ENCODE measurements at places on chromosomes 2 and 18. TPM values are rescaled to one million over a fixed set of nuclear protein-coding genes. Genes with fewer than 3 reads are reported as not detected.

FOSL2 gene
- total RNA-seq = 31.4 TPM

CYRIA gene
- 1.7 TPM for total RNA-seq

DYNAP gene
- total RNA-seq = not detected

ALPG gene
- total RNA-seq = not detected

RHOB gene
- total RNA-seq = 112 TPM

IFIH1 gene
- 1.4 TPM for total RNA-seq

ITGA6 gene
- total RNA-seq = 43.9 TPM

ALLC gene
- not detected for total RNA-seq

DSG1 gene
- not detected for total RNA-seq

GATA6 gene
- 2.5 TPM for total RNA-seq

TTR gene
- not detected for total RNA-seq

NEB gene
- under 0.01 TPM for total RNA-seq

EMX1 gene
- total RNA-seq = not detected

SKA1 gene
- total RNA-seq = 13.9 TPM

NCKAP5 gene
- total RNA-seq = 3.9 TPM

CYB5A gene
- total RNA-seq = 13.4 TPM

CHRNA1 gene
- total RNA-seq = 0.90 TPM

NEU4 gene
- not detected for total RNA-seq

GKN2 gene
- not detected for total RNA-seq

C2orf81 gene
- under 0.01 TPM for total RNA-seq

DPY30 gene
- total RNA-seq = 120 TPM

ICA1L gene
- 1.8 TPM for total RNA-seq

CD302 gene
- 6.1 TPM for total RNA-seq

HNMT gene
- total RNA-seq = 14.2 TPM

TTN gene
- 0.18 TPM for total RNA-seq

NETO1 gene
- total RNA-seq = 0.36 TPM

ABCG8 gene
- total RNA-seq = not detected

ARHGEF33 gene
- total RNA-seq = 0.18 TPM

MPP4 gene
- total RNA-seq = 11.1 TPM

COL4A4 gene
- 0.28 TPM for total RNA-seq

FAM136A gene
- 35.0 TPM for total RNA-seq

TMEM150A gene
- 4.8 TPM for total RNA-seq

DAPL1 gene
- total RNA-seq = not detected

HOXD9 gene
- not detected for total RNA-seq

PIEZO2 gene
- 3.3 TPM for total RNA-seq

LIMS2 gene
- total RNA-seq = 1.1 TPM

HADHA gene
- total RNA-seq = 111 TPM

RESP18 gene
- not detected for total RNA-seq

MTLN gene
- 6.9 TPM for total RNA-seq

RPL31 gene
- total RNA-seq = 938 TPM

ANKRD62 gene
- not detected for total RNA-seq

SKOR2 gene
- total RNA-seq = not detected

GLB1L gene
- 3.6 TPM for total RNA-seq

ASB18 gene
- not detected for total RNA-seq

TEKT4 gene
- not detected for total RNA-seq

SP140L gene
- total RNA-seq = 9.2 TPM

SMAD2 gene
- total RNA-seq = 124 TPM

TXNDC2 gene
- total RNA-seq = 0.18 TPM

IL36G gene
- not detected for total RNA-seq

GPBAR1 gene
- not detected for total RNA-seq

KATNAL2 gene
- total RNA-seq = 1.4 TPM

CFAP221 gene
- not detected for total RNA-seq

MYO5B gene
- 0.56 TPM for total RNA-seq

HADHB gene
- total RNA-seq = 80.5 TPM

SH2D6 gene
- 0.36 TPM for total RNA-seq

OTOS gene
- total RNA-seq = not detected

EN1 gene
- not detected for total RNA-seq
